Naive B cell (primary cell): ENCODE measurements at places on chromosomes 2 and 18.
A peak's percentile ranks its signal among the peaks of the same experiment; 100 is the strongest.

- H3K27ac ChIP-seq, result no peak overlapping the region
- no peak for DNase-seq
- H3K4me1 ChIP-seq, result peaks cover 9% of the 10 kb centered on the region
- no peaks in the 10 kb centered on the region for H3K27me3 ChIP-seq
- H3K4me3 ChIP-seq, result no peak overlapping the region
Measured at GRCh38 chr2:179124282-179124681, 74.3 kb upstream of the CCDC141 start.

DNA sequence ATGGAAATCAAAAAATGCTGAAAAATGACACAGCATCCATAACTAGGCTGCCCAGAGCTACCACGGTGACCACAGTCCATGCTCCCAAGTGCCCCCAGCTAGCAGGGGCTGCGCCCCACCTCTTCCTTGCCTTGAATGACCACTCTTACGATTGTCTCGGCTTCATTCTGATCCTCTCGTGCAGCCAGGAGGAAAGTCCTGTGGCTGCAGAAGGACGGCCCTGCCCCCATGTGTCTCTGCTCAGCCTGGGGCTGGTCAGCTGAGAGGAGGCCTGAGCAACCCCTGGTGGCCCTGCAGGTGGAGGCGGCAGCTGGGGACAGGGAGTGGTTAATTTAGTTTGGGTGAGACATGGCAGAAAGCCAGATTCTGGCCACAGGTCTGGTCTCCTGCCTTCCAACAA lies 54.3 kb downstream of the KCNF1 start:
- H3K27me3 ChIP-seq, result peaks cover 17% of the 10 kb centered on the region
- no peak overlapping the region for H3K4me3 ChIP-seq
- no peaks in the 10 kb centered on the region for H3K4me1 ChIP-seq

- H3K36me3 ChIP-seq, result no peaks in the 10 kb centered on the region
- H3K4me3 ChIP-seq, result no peak overlapping the region
- H3K4me1 ChIP-seq, result no peaks in the 10 kb centered on the region
- no peak for DNase-seq
Measured at GRCh38 chr2:156065912-156066311, 266.6 kb downstream of the NR4A2 start.

DNA sequence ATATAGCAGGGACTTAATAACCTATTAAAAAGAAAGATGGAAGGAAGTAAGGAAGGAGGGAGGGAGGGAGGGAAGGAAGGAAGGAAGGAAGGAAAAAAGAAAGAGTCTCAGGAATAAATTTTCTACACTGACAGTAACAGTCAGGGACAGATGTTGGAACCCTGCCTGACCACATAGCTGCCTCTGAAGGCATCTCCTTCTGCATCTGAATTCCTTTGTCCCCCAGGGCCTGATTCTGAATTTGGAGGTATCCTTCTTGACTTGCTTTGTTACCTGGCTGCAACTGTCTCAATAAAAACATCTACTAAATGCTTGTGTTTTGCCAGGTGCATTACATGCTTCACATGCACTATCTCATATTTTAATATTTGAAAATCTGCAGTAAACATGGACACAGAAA lies 17.4 kb upstream of the LRATD1 start:
- no peaks in the 10 kb centered on the region for H3K4me1 ChIP-seq
- no peak for DNase-seq
- H3K36me3 ChIP-seq, result no peaks in the 10 kb centered on the region
- no peak overlapping the region for H3K4me3 ChIP-seq
- H3K27me3 ChIP-seq, result no peaks in the 10 kb centered on the region

DNA sequence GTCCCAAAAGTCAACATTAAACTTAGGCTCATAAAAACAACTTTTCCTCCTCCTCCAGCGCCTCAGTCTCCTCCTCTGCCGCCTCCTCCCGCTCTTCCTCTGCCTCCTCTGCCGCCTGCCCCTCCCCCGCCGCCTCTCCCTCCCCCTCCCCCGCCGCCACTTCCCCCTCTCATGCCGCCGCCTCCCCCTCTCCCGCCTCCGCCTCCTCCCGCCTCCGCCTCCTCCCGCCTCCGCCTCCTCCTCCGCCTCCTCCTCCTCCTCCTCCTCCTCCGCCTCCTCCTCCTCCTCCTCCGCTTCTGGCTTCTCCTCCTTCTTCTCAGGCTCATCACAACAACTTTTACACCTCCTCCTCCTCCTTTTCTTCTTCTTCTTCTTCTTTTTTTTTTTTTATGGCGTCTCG lies 599.9 kb downstream of the TMEM182 start:
- H3K36me3 ChIP-seq, result no peaks in the 10 kb centered on the region
- no peaks in the 10 kb centered on the region for H3K4me1 ChIP-seq
- no peaks in the 10 kb centered on the region for H3K27me3 ChIP-seq
- H3K27ac ChIP-seq, result no peak overlapping the region
- no peak for DNase-seq
- H3K4me3 ChIP-seq, result no peak overlapping the region

GRCh38 chr2:100767810-100768806 lies 51.8 kb upstream of the NPAS2 start:
- no peak overlapping the region for H3K4me3 ChIP-seq
- no peak overlapping the region for H3K27ac ChIP-seq
- H3K36me3 ChIP-seq, result no peaks in the 10 kb centered on the region

DNA sequence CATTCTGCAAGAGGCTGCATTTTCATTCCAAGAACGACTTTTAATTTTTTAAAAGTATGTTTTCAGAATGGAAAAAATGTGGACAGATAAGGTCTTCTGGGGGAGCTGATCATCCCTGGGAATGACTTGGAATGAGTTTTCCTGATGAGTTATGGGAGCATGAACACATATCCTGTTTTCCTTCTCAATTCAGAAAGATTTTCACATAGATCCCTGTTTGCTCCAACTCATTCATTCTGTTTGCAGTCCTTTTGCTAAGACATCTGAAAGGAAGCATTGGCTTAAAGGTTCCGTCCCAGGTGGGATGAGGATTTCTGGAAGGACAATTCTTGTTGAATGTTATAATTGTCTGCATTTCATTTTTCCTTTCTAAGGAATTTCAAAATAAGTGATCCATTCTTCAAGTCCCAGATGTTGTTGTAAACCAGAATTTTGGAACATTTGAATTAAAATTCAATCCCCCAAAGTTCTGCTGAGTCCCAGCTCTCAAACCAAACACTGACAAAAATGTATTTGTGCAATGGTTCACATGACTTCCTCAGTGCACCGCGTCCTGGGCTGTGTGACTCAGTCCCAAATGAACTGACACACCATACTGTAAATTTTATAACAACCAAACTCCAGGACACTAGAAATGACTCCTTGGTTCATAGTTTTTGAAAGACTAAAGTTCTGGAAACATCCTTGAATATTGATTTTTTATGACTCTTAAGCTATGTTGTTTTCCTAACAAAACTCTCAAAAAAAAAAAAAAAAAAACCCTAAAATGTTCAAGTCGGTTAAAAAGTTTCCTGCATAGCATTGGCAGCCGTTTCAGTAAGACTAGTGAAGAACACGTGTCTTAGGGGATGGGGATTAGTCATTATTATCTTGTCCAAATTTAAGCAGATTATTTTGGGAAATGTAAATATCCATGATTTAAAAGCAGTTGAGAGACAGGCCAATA lies 281.8 kb upstream of the TCF4 start:
- H3K27ac ChIP-seq, result no peak overlapping the region
- H3K36me3 ChIP-seq, result no peaks in the 10 kb centered on the region
- H3K27me3 ChIP-seq, result no peaks in the 10 kb centered on the region
- no peaks in the 10 kb centered on the region for H3K4me1 ChIP-seq

GRCh38 chr2:233082931-233083755 lies 23.0 kb downstream of the INPP5D start:
- peaks cover 33% of the 10 kb centered on the region for H3K36me3 ChIP-seq
- peaks cover 99% of the 10 kb centered on the region for H3K4me1 ChIP-seq
- peak overlapping the region; percentile 99 for H3K27ac ChIP-seq
- DNase-seq, result no peak
- H3K27me3 ChIP-seq, result no peaks in the 10 kb centered on the region
- peak overlapping the region; percentile 93 for H3K4me3 ChIP-seq

GRCh38 chr2:174939046-174939445 lies 66.1 kb downstream of the CHN1 start:
- no peak overlapping the region for H3K4me3 ChIP-seq
- H3K36me3 ChIP-seq, result no peaks in the 10 kb centered on the region
- peaks cover 5% of the 10 kb centered on the region for H3K27me3 ChIP-seq
- DNase-seq, result no peak
- no peak overlapping the region for H3K27ac ChIP-seq

- H3K36me3 ChIP-seq, result no peaks in the 10 kb centered on the region
- no peak overlapping the region for H3K4me3 ChIP-seq
- peaks cover 11% of the 10 kb centered on the region for H3K4me1 ChIP-seq
- H3K27me3 ChIP-seq, result peaks cover 62% of the 10 kb centered on the region
Measured at GRCh38 chr2:10547663-10548376, 99.7 kb upstream of the ODC1 start.

GRCh38 chr2:122960759-122961641 lies 1064.1 kb upstream of the CNTNAP5 start:
- no peaks in the 10 kb centered on the region for H3K4me1 ChIP-seq
- H3K27ac ChIP-seq, result no peak overlapping the region
- DNase-seq, result no peak
- H3K27me3 ChIP-seq, result no peaks in the 10 kb centered on the region
- H3K36me3 ChIP-seq, result no peaks in the 10 kb centered on the region
- no peak overlapping the region for H3K4me3 ChIP-seq
